ENCODE measurements at places on chromosomes 13 and 19.

DNA sequence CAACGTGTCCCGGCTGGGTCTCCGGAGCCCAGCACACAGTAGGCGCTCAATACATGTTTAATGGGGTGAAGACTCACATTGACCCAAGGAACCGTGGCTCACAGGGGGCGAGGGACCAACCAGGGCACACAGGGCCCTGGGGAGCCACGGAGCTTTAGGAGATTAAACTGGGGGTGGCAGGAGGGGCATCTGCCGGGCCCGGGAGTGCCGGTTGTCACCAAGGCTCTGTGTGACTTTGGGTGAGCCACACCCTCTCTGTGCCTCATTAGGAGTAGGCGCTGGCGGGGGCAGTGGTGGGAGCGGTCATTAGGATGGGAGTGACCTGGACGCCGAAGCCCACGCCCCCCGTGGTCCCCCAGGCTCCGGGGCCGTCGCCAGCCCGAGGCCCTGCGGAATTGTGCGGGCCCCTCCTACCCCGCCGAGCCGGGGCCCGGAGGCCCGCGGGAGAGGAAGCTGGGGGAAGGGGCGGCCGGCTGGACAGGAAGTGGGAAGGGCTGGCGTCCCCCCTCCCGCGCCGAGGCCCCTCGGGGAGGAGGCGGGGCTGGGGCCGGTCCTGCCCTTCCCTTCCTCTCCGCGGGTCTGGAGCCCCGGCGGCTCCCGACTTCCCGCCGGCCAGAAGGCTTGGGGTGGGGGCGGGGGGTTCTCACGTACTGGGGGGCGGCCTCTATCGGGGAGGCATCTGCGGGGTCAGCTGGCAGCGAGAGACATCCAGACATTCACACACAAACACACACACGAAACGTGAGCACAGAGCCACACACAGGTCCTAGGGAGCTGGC is 1.8 kb upstream of the SSBP4 start:
- DNase-seq = no peak

DNA sequence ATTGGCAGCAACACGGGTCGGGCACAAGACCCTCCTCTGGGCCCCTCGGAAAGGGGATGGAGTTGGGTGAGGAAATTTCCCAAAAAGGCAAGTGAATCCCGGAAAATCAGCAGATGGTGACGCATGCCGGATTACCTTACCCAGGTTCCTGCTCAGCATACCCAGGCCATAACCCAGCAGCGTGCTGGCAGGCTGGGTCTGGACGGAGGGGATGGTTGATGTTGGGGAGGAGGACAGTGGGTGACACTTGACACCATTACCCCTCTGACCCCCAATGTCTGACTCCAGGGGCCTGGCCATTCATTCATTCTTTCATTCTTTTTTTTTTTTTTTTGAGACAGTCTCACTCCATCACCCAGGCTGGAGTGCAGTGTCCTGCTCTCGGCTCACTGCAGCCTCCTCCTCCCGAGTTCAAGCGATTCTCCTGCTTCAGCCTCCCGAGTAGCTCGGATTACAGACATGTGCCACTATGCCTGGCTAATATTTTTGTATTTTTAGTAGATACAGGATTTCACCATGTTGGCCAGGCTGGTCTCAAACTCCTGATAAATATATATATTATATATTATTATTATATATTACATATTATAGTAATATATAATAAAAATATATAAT is 799 bp downstream of the PVR start:
- peak; percentile 24 for DNase-seq

DNA sequence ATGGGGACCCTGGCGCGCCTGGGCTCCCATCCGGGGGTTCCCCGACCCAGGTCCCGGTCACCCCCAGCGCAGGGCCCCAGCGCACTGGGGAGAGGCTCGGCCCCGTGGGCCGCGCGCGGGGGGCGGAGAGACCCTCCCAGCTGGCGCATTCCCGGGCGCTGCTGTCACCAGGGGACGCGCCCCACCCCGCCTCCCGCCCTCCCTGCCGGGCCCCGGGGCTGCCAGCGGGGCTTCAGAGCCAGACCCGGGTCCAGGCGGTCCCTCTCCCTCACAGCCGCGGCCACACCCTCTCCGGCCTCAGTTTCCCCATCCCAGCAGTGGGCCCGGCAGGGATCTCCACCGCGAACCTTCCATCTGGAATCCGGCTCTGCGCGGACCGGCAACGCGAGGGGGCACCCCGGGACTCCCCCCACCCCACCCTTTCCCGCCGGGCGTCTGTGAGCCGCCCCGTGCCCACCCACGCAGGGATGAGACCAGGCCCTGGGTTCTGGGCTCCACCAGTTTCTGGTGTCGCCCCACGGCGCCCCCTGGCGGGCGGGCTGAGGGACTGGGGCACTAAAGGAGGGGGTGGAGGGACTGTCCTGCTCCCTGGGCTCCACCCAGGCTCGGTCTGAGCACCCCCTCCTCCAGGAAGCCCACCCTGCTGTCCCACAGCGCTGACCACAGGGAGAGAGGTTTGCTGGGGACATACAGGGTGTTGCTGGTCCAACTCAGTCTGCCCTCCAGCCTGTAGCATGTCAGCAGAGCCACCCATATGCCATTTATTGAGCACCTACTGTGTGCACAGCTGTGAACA is 878 bp upstream of the ADAMTSL5 start:
- no peak for DNase-seq

GRCh38 chr13:114319441-114319913 is 5.2 kb downstream of the CHAMP1 start:
- DNase-seq = no peak

DNA sequence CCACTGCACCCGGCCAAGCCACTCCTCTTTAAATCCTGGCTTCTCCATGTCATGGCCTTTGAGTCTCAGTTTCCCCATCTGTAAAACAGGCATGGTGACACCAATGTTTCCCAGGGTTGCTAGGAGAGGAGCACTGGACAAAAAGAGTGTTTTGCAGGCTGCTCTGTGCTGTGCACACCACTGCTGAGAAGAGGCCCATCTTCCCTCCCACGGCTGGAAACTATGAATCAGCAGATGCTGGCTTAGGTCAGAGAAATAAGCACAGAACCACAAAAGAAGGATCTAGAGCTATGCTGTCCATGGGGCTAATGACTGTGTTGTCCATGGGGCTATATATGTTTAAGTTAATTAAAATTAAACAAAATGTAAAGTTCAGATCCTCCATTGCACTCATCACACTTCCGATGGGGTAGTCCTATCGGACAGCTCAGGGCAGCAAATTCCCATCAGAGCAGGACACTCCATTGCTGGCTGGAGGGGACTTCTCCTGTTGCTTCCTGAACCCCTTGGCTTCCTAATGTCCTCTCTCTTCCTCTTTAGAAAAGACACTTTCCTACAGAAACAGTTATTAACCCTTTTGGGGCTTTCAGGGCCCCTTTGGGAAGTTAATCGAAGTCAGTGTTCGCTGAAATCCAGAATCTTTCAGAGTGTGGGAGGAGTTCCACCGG is 37.1 kb downstream of the TSHZ3 start:
- no peak for DNase-seq

GRCh38 chr19:44596428-44597130 is 16.8 kb upstream of the IGSF23 start:
- DNase-seq = no peak

DNA sequence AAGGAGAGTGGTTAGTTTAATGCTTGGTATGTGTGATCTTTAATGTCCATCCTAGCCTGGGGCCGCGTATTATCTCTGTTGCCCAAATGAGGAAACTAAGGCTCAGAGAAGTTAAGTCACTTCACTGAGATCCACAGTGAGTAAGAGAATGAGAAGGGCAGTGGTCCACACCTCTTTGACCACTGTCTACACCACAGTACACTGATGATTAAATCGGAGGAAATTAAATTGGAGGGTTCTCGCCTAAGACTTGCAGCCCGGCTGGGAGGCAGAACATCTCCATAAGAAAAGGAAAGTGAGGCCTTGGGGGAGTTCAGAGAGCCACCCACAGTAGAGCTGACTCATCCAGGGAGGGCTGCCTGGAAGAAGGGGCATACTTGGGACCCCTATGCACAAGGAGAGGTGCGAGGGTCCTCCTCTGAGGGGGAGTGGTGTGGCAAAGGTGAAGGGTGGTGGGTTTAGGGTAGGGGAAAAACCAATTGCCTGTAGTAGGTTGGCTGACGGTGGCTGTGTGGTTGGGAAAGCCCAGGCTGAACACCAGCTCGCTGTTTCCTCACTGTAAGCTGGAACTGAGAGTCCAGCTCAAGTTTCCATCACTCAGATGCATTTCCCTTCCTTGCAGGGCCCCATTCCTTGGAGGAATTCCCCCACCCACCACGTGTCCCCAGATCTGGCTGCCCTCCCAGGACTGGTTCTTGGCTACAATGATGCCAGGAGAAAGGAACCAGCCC is 15.0 kb upstream of the DHRS12 start:
- DNase-seq = no peak

- no peak for DNase-seq
Observed at GRCh38 chr19:31054430-31054829, 294.8 kb downstream of the TSHZ3 start.

GRCh38 chr13:61138857-61139256 is 276.8 kb downstream of the PCDH20 start:
- no peak for DNase-seq

DNA sequence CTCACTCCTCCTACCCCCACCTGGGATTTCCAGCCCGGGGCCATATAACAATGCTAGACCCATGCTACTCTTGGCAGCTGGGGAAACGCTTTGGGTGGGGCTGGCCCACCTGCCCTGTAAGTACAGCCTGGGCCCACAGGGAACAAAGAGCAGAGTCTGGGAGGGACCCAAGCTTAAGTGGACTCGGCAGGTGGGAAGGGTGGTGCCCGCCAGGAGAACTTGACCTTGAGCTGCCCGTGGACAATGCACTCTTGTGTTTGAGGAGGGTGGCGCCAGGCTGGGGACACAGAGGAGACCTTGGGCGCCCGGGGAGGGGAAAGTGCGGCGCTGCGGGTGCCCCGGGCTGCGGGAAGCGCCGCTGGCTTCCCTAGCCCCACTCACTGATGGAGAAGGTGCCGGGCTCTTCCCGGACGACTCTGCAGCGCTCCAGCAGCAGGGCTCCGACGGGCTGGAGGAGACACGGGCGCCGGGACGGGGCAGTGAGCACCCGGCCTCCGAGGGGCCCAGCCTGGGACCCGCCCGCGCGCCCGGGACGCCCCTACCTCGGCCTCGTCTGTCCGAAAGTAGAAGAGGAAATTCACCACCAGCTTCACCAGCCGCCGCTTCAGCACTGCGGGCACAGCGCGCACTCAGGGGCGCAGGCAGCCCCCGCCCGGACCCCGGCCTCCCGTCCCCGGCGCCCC is 607 bp downstream of the PLEKHJ1 start:
- no peak for DNase-seq

DNA sequence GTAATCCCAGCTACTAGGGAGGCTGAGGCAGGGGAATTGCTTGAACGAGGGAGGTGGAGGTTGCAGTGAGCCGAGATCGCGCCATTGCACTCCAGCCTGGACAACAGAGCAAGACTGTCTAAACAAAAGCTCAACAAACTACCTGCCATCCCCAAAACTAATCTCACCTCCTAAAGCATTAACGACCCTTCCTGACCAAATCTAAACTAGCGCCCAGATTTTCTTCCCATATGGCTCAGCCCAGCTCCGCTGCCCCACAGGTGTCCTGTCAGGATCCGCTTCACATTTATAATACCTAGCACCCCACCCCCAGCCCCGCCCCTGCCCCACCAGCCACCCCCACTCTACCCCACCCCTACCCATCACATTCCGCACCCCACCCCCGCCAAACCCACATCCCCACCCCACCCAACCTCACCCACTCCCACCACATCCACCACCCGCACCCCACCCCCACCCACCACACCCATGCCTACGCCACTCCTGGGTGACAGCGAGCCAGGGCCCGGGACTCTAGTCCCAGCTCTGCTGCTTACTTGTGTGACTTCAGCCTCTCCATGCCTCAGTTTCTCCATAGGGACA is 599 bp downstream of the C19orf12 start:
- DNase-seq = no peak

GRCh38 chr19:1587872-1588271 is 4.8 kb downstream of the MBD3 start:
- DNase-seq = no peak

DNA sequence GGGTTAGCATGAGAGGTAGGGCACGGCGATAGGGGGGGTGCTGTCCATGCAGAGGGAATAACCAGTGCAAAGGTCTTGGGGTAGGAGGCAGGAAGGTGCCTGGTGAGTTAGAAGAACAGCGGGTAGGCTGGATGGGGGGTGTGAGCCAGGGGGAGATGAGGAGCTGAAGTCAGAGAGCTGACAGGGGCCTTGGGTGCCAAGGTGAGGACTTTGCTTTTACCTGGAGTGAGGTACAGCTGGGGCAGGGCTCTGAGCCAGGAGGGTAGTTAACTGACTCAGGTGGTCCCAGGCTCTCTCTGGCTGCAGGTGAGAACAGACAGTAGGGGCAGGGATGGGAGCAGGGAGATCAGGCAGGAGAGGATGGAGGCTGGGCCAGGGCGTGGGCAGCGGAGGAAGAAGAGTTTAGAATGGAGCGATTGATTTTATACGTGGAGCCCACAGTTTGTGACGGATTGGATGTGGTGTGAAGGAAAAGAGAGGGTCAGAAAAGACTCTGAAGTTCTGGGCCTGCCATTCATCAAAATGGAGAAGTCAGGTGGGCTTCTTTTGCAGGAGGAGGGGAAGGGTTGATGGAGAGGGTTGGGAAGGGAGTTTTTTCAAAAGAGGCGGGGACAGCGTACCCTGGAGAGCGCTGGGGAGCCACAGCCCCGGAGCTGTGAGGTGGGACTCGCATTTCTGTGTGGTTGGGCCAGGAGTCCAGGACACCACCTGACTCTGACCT is 1.2 kb upstream of the GRAMD1A start:
- DNase-seq = no peak

DNA sequence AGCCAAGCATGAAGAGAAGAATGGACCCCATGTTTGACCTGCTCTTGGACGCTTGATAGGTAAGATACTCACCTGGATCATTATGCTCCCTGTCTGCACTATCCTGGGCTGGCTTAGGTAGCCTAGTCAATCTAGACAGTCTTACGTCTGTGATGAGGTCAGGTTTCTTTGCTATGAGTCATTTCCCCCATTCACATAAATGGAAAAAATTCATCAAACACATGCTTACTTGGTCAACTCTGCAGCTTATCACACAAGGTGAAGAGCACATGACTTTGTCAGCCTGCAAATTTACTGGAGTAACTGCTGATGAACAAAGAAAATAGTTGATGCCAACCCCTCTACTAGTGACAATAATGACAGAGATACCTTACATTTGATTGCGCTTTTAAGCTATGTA is 170.0 kb downstream of the NUFIP1 start:
- no peak for DNase-seq

DNA sequence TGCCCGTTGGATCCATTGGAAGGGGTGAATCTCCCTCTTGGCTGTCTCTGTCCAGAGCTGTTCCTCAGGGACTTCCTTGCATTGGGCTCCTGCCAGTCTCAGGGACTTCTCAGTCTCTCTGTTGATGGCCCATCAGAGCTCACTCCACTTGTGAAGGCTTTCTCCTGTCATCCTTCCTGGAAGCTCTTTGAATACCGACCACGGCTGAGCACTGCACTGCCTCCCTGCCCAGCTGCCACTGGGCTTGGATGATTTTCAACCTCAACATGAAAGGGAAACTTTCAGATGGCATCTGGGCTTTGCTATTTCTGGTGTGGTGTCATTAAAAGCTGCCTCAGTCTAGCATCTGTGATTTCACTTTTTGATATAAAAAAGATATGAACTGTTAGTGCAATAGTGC is 66.1 kb upstream of the ANKRD10 start:
- no peak for DNase-seq
